ENCODE measurements at places on chromosomes 16 and 17. TPM values are rescaled to one million over a fixed set of nuclear protein-coding genes. Genes with fewer than 3 reads are reported as not detected.

SPPL2C gene
- not detected for polyA plus RNA-seq

ABCA6 gene
- 0.52 TPM for polyA plus RNA-seq

BRCA1 gene
- polyA plus RNA-seq, result 0.87 TPM

UNC13D gene
- 111 TPM for polyA plus RNA-seq

TLCD3B gene
- polyA plus RNA-seq, result not detected

GRIN2A gene
- polyA plus RNA-seq, result not detected

EME2 gene
- polyA plus RNA-seq, result 36.6 TPM

Measured in CD14-positive monocyte (primary cell).